SK-N-MC (cell line): ENCODE measurements at places on chromosomes 3 and 15.

DNA sequence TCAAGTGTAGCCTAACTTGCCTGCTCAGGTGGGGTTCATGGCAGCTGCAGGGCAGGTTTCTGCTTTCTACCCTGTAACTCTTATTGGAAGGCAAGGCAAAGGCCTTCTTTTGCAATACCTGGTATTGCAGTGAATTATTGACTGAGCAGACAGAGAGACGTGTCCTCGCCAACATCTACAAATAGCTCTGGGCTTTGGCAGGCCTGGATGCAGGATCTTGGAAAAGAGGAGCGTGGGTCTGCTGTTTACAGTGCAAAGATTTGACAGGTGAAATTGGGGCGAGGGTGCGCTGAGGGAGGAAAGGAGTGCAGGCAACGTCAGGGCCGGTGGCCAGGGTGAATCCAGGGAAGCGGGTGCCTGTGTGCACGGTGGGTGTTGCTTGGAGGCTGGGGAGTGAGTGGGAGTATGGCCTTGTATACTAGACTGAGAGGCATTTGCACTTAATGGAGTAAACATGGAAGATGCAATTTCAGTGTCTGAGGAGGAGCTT, 44.5 kb downstream of the ST6GAL1 start:
- no peak for DNase-seq

DNA sequence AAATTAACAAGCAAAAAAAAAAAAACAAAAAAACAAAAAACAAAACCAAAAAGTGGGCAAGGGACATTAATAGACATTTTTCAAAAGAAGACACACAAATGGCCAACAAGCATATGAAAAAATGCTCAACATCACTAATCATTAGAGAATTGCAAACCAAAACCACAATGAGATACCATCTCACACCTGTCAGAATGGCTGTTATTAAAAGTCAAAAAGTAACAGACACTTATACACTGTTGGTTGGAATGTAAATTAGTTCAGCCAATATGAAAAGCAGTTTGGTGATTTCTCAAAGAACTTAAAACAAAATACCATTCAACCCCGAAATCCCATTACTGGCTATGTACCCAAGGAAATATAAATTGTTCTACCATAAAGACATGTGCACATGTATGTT, 222.4 kb upstream of the CD96 start:
- no peak for DNase-seq

- no peak for DNase-seq
Measured at GRCh38 chr3:171804618-171805389, 5.5 kb downstream of the PLD1 start.

GRCh38 chr3:118110211-118110610, 924.4 kb downstream of the IGSF11 start:
- DNase-seq, result no peak

DNA sequence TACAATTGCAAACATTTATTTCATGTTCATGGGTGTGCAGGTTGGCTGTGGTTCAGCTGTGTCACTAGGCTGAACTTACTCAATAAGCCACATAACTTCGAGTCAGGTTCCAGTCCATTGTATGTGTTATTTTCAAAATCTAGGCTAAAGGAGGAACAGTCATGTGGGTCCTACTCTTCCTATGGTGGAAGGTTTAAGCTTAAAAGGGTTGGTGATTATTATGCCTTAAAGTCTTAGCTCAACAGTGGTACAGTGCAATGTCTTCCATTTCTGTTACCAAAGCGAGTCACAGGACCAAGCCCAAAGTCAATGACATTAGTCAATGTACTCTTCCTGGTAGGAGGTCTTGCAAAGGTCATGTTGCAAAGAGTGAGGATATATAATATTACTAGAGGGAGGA, 78.2 kb downstream of the ATG7 start:
- DNase-seq, result no peak

- DNase-seq, result no peak
Measured at GRCh38 chr3:120147072-120147871, 53.0 kb upstream of the GSK3B start.

DNA sequence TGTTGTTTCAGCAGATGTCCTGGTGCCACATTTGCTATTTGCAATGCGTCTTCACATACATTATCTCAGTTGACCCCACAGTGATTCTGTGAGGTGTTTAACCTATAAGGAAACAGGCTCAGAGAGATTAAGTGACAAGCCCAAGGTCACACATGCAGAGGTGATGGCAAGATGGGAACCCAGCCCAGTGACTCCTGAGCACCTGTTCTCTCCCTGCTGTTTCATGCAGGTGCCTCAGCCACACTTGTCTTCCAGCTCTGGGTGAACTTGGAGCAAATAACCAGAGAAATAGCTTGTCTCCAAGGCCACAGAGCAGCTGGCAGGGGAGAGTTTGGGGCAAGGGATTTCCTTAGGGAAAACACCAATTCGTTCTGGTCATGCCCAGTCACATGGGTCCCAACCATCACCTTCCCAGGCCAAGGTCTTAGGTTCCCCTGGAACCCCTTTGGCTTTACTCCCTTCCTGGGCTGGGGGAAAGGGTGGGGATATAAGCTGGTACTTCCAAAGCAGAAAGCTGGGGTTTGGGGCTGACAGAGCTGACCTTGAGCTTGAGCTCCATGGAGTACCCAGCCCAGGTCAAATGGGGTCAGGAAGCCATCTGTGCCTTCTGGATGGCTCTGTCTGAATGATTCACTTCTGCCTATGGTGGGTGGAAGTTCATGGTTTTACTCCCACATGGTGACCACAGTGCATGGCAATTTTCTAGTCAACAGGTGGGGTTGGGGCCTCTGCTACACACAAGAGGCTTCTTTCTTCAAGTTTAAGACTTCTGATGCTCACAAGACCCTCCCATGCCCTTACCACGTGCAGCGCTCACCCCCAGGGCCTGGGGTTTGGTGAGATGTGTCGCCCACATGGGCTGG, 22.4 kb downstream of the LIPC start:
- DNase-seq, result no peak

DNA sequence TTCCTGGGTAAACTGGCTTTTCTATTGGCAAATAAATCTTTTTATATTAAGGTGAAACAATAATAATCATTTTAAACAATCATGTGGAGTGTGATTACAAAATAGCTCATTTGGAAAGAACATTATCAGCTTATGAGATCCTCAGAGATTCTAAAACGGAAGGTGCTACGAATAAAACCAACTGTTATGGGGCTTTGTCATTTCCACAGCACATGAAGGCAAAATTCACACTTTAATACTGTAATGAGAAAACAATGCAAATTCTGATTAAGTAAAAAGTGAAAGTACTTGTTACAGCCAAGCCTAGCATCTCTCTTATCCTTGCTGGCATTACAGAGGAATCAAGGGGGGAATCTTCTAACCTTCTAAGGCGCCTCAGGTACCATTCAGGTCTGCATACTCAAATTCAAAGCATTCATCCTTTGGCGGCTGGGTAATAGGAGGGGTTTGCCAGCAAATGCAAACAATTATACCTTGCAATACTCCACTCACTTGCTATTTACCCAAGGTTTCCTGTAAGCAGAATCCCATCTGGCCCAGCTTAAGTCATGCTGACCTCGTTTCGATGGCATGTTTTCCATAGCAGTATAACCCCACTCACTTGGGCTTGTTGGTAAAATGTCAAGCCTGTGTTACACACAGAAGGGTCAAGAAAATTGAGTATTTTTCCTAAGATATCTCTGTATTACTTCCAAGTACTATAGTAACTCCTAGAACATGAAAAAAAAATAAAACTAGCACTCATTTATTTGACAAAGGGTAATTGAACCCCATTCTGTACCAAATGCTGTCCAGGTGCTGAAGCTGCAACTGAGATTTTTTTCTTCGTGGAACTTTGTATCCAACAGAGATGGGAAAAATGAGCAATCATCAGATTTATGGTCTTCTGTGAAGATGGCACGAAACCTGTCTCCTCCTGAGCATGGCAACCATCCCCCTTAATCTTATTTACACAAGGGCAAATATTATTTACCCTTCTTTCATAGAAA, 183.7 kb upstream of the LMCD1 start:
- DNase-seq, result no peak

DNA sequence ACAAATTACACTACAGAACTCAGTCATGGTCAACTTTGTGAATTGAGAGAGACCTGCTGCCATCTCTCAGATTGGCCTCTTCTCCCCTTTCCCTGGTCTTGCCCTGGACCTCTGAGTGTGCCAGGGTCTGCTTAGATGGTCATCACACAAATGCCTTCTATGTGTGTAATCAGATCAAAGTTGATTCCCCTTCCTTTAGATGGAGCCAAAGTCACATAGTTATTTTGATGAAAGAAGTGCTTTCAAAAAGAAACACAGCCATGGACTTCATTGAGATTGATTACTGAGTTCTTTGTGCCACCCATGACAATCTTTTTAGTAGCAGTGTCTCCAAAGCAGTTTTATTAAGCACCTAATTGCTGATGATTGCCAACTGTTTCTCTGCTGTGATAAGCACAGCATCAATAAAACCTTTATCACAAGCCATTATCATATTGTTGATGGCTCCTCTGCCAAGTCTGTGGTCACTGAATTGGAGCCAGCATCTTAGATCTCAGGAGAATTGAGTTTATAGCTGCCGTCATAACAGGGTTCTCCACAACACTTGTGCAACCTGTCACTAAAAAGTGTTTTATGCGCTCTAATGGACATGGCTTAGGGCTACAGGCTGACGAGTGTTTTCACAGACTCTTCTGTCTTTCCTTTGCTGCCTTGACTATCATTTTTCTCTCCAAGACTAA, 149.7 kb upstream of the NUDT16 start:
- DNase-seq, result peak; percentile 97

DNA sequence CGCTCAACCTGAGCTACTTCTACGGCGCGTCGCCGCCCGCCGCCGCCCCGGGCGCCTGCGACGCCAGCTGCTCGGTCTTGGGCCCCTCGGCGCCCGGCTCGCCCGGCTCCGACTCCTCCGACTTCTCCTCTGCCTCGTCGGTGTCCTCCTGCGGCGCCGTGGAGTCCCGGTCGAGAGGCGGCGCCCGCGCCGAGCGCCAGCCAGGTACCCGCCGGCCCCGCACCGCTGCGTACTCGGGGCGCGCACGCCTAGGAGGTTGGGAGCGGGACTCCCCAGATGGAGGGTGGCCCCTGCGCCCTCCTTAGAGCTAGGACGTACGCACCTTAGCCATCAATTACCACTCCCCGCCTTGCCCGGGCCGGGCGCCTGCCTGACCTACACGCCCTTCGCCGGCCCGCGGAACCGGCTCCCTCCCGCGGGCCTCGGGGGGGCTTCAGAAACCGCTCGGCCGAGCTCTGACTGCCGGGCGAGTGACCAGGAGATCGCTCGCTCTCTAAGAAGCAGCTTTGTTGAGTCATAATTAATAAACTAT, 466 bp downstream of the NFKBIZ start:
- DNase-seq, result no peak

DNA sequence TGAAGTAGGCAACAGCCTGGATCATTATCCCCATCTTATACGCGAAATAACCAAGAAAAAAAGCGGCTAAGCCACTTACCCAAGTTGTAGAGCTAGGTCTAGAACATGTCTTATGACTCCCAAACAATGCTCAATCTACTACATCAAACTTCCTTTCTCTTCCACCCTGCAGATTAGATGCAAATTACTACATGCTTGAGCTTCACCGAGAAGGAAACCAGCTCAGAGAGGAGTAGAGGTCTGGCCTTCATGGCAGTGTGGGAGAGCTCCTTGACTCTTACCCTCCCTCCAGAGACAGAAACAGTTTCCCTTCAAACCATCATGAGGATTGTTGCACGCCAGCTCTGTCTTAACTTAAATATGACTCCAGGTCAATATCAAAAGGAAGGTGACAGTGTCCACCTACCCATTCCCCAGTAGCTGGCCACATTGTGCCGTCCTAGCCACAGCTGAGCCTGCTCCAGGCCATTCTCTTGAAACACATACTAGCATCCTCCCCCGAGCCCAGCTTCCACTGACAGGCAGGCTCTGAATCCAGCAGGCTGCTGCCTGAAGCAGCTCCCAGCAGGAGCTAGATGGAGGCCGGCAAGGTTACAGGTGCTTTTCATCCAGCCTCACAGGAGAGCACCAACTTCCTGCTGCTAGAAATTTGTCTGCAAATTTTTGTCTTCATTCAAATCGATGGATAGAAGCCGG, 56.8 kb downstream of the CPN2 start:
- no peak for DNase-seq

DNA sequence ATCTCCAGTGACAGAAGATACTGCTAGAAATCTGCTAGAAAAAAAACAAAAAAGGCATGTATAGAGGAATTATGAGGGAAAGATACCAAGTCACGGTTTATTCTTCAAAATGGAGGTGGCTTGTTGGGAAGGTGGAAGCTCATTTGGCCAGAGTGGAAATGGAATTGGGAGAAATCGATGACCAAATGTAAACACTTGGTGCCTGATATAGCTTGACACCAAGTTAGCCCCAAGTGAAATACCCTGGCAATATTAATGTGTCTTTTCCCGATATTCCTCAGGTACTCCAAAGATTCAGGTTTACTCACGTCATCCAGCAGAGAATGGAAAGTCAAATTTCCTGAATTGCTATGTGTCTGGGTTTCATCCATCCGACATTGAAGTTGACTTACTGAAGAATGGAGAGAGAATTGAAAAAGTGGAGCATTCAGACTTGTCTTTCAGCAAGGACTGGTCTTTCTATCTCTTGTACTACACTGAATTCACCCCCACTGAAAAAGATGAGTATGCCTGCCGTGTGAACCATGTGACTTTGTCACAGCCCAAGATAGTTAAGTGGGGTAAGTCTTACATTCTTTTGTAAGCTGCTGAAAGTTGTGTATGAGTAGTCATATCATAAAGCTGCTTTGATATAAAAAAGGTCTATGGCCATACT, 4.0 kb downstream of the B2M start:
- DNase-seq, result no peak

- no peak for DNase-seq
Measured at GRCh38 chr3:28634019-28634418, 285.4 kb upstream of the AZI2 start.

DNA sequence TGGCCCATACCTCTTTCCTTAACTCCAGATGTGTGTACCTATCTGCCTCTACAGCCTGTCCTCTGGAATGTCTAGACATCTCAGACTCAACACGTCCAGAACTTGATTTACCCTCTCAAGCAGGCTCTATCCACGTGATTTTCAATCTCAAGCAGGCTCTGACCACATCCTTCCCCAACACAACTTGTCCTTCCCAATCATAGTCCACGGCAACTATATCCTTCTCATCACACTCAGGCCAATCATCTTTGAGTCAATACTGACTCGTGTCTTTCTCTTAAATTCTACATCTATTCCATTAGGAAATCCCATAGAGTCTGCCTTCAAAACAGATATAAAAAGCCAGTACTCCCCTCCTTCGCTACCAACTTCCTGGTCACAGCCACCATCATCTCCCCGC, 70.4 kb downstream of the FOXP1 start:
- DNase-seq, result no peak

- no peak for DNase-seq
Measured at GRCh38 chr15:56877255-56877970, 41.0 kb upstream of the TCF12 start.

- DNase-seq, result no peak
Measured at GRCh38 chr15:39767921-39768320, 14.7 kb downstream of the FSIP1 start.

DNA sequence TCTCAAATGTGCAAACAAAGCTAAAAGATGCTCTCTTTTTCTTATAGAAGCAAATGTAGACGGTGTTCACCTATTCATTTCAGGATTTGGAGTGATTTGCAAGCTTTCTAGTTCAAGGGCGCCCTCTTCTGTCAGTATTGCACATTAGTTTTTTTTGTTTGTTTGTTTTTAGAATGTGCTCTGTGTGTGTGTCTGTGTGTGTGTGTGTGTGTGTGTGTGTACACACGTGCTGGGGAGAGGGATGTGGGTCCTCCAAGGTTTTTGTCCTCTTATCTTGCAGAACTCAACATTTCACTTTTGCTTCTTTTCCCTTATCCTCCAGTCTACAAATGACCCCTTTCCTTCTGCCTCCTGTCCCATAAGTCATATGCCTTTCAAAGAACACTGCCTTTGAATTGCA, 23.5 kb downstream of the DNAH1 start:
- peak; percentile 47 for DNase-seq

GRCh38 chr3:16143861-16144447, 30.5 kb upstream of the GALNT15 start:
- DNase-seq, result no peak
